ENCODE measurements at places on chromosomes 1 and 21. TPM values are rescaled to one million over a fixed set of nuclear protein-coding genes. Genes with fewer than 3 reads are reported as not detected.

SLFNL1 gene
- polyA plus RNA-seq, result 1.1 TPM

THEM5 gene
- polyA plus RNA-seq, result 0.52 TPM

PRDX1 gene
- 317 TPM for polyA plus RNA-seq

SEMA6C gene
- polyA plus RNA-seq, result 29.8 TPM

DDR2 gene
- 22.2 TPM for polyA plus RNA-seq

NEK2 gene
- polyA plus RNA-seq, result 25.4 TPM

ARHGEF10L gene
- polyA plus RNA-seq, result 39.2 TPM

FCRLA gene
- not detected for polyA plus RNA-seq

LCE6A gene
- polyA plus RNA-seq, result not detected

TDRKH gene
- polyA plus RNA-seq, result 8.8 TPM

LENEP gene
- 0.93 TPM for polyA plus RNA-seq

S100A5 gene
- 1.3 TPM for polyA plus RNA-seq
